Hematopoietic multipotent progenitor cell treated with erythropoietin and hydrocortisone succinate and interleukin-3 and kit ligand, for 8 days (in vitro differentiated cells): ENCODE measurements at places on chromosomes 2 and 18.
A peak's percentile ranks its signal among the peaks of the same experiment; 100 is the strongest.

DNA sequence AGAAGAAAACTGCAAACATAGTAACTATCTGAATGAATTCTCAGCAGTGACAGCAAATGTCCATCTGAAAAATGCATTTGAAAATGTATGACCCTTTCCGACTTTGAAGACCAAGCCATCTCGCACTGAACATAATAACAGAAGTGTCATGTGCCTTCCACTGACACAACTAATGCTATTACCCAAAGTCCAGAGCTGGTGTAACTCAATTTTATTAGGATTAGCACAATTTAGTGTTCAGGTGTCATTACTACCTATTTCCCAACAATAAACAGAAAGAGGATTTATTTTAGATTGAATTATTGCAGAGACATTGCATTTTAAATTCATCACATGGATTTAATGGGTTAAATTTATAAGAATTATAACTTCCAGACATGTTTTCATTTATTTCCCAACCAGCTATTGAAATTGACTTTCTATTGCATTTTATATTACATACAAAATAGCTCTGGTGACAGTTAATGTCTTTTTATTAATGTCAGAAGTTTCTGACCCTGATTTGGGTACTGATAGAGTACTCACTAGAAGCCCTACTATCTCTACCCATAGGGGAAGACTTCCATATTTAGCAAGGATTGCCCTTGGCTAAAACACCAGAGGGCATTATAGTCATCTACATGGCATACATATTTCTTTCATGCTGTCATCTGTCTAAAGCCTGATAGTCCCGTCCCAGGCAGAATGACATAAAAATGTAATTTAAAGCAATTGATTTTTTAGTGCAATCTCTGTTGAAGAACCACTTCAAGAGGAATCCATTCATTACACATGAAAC is 7.0 kb upstream of the STK39 start:
- no peak for DNase-seq

DNA sequence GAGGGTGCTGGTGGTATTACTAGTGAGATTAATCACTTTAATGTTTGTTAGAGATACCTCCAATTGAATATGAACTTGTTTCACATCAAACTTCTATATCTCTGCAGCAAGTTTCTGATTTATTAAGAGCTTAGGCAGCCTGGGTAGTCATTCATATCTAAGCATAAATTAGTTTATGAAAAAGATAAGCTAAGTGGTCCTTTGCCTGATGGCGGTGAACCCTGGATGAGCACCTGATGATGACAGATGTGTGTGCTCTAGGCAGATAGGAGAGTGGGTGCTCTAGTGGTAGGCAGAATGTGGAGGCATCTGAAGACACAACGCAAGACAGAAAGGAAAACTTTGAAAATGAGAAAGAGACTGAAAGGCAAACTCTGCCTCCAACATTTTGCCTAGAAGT is 5.0 kb downstream of the FKBP7 start:
- DNase-seq, result peak; percentile 61

DNA sequence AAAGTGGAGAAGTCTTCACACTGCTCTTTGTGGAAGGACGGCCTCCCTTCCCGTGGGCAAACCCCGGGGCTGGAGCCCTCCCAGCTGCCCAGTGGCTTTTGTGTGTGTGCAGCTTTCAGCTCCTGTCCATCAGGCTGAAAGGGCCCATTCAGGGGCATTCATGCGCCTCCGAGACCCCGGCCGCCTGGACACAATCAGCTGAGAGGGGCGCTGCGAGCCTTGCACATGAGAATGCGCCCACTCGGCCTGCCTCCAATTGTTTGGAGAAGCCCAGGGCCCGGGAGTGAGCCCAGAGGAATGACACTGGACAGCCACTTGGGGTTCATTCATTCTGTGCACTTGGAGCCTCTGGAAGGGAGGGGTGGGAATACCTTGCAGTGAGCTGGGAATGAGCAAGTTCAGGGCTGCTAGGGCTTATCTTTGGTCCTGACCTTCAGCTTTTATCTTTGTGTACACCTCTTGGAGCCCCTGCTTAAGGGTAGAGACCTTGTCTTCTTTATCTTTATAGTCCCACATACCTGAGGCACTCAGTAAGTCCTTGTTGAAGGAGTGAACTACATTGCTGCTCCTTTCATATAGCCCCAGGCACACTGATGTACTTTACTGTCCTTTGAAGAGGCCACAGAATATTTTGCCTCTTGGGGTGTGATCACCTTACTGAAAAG is 56.5 kb downstream of the TCF7L1 start:
- no peak for DNase-seq

- peak; percentile 22 for DNase-seq
These were observed 3.3 kb upstream of the ORC2 start for GRCh38 chr2:200966770-200967169.

GRCh38 chr2:172182624-172183023 is 79.9 kb upstream of the DLX2 start:
- DNase-seq, result no peak

DNA sequence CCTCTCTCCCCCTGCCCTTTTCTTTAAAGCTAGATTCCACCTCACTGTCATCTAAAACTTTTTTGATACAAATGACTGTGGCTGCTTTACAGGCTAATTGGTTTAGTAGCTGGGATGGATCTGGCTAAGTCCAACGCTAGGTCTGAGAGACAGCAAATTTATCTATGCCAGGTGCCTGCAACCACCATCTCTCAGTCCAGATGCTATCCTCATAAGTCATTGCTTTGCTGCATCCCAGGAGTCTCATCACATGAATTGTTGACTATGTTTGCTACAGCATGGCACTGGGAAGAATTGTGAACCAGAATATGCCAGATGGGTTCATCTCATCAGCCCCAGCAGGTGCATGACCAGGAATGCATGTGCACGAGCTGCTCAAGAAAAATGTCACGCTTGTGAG is 100.0 kb upstream of the PID1 start:
- no peak for DNase-seq

- no peak for DNase-seq
These were observed 17.0 kb downstream of the COL4A4 start for GRCh38 chr2:227147023-227147422.

- DNase-seq, result no peak
These were observed 345.5 kb upstream of the DSEL start for GRCh38 chr18:67862069-67862468.

GRCh38 chr2:182867426-182868053 is 1.1 kb upstream of the FRZB start:
- DNase-seq, result no peak

DNA sequence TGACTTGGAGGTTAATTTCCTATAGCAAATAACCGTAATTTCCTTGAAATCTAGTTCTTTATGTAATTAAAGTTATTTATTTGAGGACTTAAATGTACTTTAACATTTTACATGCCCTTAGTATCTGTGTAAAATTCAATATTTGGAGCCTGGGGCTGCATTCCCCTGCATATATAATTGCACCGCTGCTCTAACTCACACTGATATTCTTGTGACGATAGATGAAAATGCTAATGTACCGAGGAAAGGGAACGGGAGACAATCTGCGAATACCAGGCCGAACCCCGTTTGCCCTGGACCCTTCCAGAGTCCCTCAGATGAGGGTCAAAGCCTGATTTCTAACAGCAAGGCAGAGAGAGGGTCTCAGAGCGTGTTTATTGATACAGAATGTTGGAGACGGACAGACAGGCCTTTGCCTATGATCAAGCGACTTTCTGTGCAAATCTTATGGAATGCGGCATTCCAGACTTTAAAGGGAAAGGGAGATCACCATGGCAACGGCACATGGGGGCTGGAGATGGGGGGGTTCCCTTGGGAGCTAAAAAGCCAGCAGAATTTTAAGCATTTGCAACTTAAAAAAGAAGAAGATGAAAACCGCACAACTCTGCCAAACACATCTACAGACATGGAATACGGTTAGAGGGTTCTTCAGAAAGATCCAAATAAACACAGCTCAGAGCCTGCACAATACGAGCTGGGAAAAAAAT is 57.6 kb upstream of the TWIST2 start:
- no peak for DNase-seq

GRCh38 chr18:51998711-51999110 is 341.3 kb upstream of the DCC start:
- DNase-seq, result no peak

DNA sequence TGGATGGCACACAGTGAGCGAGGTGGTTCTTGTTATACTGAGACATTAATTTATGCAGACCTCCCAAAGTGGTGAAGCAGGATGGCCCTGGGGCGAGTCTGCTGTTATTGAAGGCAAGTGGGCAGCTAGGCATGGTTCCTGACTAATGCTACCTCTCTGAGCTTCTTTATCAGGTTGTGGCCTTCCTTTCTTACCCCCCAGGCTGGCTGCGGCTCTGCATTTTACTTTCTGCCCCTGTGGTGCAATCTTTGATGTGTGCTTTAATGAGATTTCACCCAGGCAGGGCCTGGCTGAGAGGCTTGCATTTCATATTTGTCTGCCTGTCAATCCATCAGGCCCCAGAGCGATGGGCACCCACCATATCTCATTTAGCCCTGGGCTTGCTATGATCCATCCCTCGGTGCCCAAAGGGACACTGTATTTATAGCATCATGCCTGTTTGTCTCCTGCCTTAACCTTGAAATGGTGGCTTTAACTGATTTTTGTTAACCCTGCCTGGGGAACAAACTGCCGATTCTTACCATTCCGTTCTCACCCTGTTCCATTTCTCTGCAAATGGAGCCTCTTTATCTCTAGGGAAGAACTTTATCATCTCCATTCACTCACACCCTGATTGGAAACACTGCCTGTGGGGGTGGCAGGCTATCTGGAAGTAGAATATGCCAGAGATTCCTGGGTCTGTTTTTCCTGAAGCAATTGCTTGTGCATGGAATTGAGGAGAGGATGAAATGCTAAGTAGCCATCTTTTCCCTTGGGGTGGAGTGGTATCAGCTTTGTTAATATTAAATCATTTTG is 316.2 kb upstream of the THSD7B start:
- DNase-seq, result no peak

GRCh38 chr18:31329787-31330438 is 12.0 kb downstream of the DSG1 start:
- no peak for DNase-seq

GRCh38 chr2:193843675-193844074 is 1648.9 kb upstream of the TMEFF2 start:
- no peak for DNase-seq

- DNase-seq, result no peak
These were observed 123.3 kb downstream of the LTBP1 start for GRCh38 chr2:33069894-33070651.

- no peak for DNase-seq
These were observed 143.6 kb downstream of the TDRD15 start for GRCh38 chr2:21267232-21267835.

DNA sequence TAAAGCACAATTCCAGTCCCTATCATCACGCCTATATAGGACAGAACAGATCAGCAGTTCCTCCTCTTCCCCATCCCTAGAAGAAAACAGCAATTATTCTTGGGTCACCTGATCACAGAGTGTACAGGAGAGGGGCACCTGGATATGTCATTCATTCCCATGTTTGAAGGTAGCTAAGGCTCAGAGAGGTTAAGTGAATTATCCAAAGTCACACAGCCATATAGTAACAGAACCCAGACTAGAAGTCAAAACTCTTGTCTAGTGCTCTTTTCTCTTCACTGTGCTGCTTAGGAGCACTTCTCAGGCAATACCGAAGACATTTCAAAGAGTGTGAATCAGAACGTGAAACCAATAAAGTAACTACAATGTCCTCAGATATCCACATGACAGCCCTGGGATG is 93.0 kb upstream of the ATL2 start:
- no peak for DNase-seq
